ENCODE measurements at places on chromosomes 11 and 22.

GRCh38 chr11:62439785-62440602 lies 21.2 kb downstream of the SCGB1A1 start:
- DNase-seq = no peak

GRCh38 chr11:33448461-33449130 lies 191.4 kb downstream of the HIPK3 start:
- DNase-seq = no peak

GRCh38 chr11:10497371-10498021 lies 42.4 kb downstream of the AMPD3 start:
- DNase-seq = no peak

GRCh38 chr22:50473088-50473487 lies 1.7 kb downstream of the SBF1 start:
- no peak for DNase-seq

- DNase-seq = no peak
Measured at GRCh38 chr11:29782447-29782846, 234.4 kb downstream of the KCNA4 start.

GRCh38 chr11:65615950-65616574 lies 486 bp downstream of the PCNX3 start:
- DNase-seq = no peak

- DNase-seq = no peak
Measured at GRCh38 chr22:42906605-42907348, 49.7 kb upstream of the ARFGAP3 start.

DNA sequence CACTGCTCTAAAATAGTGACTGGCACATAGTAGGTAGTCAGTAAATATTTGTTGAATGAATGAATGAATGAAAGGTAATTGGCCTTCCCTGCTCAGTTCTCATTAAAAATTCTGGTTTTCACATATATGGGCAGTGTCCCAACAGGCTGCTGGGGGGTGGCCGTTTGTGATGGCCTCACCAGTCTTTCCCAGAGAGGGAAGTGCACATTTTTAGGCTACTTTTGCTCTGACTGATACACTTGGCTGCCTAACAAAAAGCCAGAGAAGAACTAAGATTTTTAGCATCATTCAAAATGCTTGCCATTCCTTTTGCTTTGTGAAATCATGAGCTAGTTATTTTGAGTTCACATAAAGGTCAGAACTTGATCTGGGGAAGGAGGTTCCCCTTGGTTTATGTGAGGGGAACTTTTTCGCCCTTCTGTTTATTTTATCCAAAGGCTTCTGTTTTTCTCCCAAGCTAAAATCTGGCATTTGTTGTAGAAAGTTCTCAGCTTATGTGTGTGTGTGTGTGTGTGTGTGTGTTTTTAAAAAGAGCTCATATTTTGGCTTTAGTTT lies 83.1 kb downstream of the PTPRJ start:
- no peak for DNase-seq

DNA sequence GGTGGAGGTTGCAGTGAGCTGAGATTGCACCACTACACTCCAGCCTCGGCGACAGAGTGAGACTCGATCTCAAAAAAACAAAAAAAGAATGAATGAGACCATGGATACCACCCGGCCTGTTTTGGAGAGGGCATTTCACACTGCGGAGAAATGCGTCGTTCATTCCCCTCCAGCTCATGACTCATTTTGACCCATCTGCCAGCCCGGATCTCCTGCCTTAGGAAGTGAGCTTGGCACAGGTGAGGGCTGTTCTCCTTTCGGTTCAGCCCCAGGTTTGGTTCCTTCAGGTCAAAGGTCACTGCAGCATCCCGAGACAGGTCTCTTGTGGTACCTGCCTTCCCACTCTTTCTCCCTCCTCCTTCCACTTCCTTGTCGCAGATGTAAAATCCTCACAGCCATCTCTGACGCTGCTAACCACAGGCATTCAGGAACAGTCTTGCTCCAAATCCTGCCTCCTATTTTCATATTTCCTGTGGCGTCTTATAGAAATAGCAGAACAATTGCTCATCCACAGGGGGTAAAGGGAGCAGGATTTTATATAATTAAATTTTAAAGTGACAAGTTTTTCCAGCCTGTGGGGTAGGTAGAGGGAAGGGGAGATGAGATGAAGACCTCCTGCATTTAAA lies 517.9 kb downstream of the NTM start:
- DNase-seq = no peak

GRCh38 chr11:76669901-76670484 lies 554 bp downstream of the LRRC32 start:
- no peak for DNase-seq

GRCh38 chr11:84383576-84383975 lies 1097.4 kb upstream of the CCDC90B start:
- no peak for DNase-seq

DNA sequence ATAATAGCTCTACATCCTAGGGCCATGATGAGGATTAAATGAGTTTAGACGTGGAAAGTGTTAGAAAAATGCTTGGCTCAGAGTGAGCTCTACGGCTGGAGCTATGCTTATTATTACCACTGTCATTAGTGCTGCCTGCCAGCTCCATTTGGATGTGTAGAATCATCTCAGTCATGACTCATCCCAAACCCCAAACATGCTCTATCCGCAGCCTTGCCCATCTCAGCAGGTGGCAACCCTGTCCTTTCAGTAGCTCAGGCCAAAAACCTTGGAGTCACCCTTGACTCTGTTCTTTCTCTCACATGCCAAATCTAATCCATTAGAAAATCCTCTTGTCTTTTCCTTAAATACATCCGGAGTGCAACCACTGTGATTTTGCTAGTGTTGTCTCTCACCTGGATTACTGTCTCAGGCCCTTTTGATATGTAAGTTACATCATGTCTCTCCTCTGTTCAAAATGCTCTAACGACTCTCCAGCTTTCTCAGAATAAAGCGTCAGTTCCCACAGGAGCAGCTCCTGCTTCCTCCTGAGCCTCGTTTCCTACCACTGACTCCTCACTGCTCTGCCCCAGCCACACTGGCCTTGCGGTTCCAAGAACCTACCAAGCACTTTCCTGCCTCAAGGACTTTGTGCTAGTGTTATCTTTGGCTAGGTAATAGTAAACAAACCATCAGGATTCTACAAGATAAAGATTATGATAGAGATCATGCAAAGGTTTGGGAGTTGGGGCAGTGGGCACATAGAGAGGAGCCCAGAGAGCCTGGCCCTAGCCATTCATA lies 10.5 kb upstream of the CHRM1 start:
- DNase-seq = no peak

GRCh38 chr11:44950625-44951476 lies at the start of gene TP53I11:
Gene TP53I11, minus strand, starts transcription at chr11:44950883. Its CDS starts 12,548 bp downstream, at chr11:44938335.
- DNase-seq = peak; percentile 66

GRCh38 chr11:2432628-2433071 lies 11.7 kb downstream of the TRPM5 start:
- no peak for DNase-seq

DNA sequence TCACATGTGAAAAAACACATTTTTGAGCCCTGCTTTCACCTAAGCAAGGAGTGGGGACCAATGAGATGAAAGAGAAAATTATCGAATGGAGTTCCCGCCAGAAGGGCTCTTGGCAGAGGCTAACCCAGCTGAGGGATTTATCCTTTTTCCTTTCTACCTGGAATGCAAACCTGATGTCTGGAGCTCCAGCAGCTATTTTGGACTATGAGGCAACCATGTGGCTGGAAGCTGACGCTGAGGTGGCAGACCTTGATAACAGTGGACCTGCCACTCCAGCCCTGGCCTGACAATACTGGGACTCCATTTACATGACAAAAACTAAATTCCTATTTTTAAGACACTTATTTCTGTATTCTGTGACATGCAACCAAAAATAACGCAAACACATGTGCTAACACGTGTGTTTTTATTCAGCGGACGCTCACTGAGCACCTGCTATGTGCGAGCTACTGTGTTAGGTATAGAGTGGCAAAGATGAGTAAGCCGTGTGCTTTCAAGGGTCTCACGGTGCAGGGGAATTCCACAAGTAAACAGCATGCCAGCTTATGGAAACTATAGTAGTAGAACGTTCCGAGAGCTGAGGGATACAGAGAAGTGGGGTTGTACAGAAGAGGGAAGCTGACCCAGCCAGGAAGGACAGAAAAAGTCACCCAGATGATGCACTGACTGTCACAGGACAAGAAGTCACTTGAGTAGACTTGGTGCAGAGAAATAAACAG lies 19.1 kb upstream of the ISX start:
- DNase-seq = no peak

DNA sequence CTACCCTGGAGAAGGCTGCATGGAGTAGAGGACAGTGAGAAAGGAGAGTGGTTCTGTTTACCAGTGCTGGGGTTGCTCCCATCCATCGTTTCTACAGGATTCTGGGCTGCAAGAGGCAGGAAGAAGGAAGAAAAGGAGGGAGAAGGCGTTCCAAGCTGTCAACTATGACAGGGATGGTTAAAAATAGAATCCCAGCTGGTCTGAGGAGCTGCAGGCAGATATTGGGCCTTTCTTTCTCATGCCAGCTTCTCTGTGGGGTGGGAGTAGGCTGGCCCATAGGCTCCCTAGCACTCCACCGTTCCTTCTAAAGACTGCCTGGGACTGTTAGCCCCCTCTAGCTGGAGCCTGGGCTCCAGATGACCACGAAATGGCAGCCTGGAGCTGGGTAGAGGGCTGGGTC lies 13.6 kb downstream of the CCKBR start:
- DNase-seq = no peak

DNA sequence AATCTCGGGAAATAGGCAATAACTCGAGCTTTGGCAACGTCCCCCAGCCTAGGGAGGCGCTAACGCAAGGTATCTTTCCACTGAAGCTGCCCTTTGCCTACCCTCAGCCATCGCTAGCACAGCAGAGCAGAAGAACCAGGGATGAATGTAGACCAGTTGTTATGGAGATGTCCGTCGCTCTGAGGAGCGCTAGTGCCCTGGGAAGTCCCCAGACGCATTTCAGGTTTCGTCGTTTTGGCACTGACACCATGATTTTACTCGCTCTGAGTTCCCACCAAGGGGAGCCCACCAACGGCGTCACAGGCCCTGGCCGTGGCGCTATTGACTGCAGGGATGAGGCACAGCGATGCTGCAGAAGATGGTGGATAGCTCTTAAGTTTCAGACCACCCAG lies 22.7 kb upstream of the BDNF start:
- DNase-seq = no peak

DNA sequence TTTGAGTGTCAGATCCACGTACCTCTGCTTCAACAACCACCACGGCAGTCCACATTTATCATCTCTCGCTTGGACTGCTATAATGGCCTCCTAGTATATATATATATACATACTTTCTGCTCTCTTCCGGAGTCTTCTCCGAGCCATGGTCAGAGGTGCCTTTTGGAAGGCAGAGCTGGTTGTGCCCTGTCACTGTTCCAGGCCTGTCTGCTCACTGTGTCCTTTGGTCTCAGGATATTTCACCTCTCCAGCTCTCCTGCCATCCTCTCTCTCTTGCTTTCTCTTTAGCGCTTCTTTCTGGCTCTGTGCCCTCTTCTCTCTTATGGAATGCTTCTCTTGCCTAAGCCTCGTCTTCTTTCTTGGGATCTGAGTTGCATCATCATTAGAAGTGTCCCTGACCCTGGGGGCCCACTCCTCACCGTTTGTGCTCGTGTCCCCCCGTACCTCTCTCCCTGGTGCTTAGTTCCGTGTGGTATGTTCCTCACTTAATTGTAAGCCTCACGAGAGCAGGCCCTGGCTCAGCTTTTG lies 86.1 kb upstream of the RASSF10 start:
- no peak for DNase-seq

DNA sequence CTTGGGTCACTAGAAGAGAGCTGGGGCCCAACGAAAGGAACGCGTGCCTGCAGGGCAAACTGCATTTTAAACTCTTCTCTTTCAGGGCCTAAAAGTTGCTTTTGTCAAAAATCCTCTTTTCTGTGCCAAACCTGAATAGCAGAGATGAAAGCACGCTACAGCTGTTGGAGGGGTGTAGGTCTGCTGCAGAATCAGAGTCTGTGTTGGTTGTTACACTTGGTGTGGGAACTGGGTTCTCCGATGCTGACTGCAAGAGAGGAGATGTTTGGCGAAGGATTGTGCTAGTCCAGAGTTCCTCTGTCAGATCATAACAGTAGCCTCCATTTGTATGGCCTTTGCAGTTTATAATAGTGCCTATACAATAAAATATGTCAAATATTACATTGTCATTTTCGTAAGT lies 41.8 kb downstream of the BARX2 start:
- DNase-seq = no peak

DNA sequence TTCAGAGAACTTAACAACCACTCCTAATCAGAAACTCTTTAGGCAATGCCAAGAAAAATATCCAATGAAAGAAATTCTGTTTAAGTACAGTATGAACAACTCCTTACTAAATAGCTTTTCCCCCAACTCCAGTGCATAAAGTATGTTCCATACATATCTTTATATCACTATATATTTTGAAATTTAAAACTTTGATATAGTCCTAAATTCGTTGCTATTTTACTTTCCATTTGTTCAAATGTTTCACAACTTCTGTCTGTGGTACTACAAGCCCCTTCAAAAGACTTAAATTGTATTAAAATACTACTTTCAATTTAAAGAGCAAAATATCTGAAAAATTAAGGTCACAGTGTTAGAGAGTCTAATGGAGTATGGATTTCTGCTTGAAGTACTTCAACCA lies 52.6 kb downstream of the STK33 start:
- DNase-seq = no peak

DNA sequence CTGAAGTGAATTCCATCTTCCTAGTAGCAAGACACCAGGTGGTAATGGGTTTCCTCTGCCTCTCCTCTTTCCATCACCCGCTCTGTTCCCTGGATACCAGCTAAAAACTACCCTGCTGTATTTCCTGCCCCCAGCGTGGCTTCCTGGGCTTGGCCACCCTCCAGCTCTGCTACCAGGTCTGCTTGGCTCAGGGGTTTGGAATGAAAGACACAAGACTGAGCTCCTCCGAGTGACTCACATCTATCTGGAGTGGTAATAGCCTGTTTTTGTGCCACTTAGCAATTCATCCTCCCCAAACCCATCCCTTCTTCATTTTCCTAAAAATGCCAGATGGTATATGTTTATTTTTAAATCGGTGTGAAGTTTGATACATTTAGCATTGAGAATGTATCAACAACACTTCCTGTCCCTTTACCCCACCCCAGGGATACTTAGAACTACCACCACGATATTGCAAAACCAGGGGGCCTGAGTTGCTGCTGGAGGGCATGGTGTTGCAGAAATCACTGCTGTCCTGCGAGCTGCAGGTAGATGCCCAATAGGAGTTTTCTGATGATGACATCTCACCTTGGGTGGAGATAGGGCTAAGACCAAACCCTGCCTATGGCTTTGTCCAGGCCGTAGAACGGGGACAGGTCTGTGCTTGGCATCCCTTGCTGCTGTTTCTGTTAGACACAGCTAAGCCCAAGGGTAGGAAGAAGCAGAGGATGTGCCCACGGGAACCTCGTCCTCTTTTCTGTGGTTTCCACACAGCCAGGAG lies 7.5 kb upstream of the MICAL3 start:
- DNase-seq = no peak
